NCI-H1417 treated with DMSO at 0.1 percent for 48 hours (cell line): ENCODE measurements at places on chromosomes 3 and 15.

GRCh38 chr3:52194485-52195290, 3.3 kb upstream of the ALAS1 start:
- no peak for DNase-seq

DNA sequence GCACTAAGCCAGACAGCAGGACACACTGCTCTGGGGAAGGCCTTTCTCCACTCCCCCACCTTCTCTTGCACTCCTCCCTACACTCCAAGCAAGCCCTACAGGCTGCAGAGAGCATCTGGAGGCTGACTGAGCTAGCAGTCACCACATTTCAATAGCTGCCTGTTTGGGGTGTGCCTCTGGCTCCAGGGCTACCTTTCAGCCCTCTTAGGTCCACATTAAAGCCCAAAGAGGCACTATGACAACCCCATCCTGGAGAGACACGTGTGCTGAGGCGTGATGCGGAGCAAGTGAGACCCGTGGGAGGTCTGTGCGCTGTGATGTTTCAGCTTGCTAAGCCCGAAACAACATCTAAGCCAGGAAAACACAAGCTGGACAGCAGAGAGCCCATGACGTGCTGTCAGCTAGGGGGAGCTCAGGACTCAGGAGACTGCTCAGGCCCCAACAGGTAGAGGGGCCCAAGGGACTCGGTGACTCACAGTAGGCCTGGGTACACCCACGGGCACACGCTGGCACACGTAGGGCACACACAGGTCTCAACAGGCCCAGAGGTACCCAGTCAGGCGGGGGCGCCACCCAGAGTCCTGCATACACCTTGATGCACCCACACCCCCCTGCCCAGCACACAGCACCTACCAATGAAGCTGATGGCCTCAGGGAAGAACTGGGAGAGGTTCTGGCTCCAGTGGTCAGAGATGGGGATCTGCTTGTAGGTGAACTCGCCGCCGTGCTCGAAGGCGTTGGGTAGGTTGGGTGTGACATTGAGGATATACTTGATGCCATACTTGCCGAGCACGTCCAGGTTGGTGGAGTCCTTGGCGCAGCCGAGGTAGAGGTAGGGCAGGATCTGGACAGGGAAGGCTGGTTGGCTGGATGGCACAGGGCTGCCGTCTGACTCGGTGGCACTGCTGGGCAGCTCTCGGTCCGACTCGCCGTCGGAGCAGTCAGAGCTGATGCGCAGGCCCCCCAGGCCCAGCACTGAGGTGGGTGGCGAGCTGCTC, 2.8 kb downstream of the DUSP7 start:
- DNase-seq, result no peak

DNA sequence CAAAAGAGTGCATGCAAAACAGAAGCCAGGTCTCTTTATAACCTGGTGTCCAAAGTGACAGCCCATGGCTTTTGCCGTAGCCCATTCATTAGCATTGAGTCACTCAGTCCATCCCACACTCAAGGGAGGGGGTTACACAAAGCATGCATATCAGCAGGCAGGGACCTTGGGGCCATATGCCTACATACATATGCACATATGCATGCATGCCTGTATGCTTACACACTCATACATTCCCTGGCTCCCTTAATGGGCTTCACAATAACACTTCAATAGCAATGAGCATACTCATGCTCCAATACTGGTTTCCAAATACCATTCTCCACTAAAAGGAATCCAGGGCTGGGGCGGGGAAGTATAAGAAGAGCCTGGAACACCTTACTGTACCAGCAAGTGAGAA, 22.0 kb downstream of the TRPM1 start:
- no peak for DNase-seq

GRCh38 chr3:62248734-62249483, 124.4 kb downstream of the FEZF2 start:
- no peak for DNase-seq

DNA sequence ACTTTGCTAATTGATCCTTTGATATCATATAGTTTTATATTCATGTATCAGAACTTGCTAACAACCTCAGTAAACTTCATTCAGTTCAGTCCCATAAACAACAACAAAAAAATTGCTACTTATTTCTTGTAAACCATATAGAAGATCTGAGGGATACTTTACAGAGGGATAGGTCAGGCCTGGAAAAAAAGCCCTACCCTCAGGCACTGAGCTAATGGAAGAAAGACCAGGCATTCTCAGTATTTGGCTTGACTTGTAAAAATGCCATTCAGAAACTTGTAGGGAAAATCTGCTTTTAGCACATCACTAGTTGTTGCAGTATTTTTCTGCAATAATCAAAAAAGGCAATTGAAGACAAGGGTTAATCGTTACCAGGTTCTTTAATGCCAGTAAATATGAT, 33.1 kb downstream of the ARMC8 start:
- no peak for DNase-seq

DNA sequence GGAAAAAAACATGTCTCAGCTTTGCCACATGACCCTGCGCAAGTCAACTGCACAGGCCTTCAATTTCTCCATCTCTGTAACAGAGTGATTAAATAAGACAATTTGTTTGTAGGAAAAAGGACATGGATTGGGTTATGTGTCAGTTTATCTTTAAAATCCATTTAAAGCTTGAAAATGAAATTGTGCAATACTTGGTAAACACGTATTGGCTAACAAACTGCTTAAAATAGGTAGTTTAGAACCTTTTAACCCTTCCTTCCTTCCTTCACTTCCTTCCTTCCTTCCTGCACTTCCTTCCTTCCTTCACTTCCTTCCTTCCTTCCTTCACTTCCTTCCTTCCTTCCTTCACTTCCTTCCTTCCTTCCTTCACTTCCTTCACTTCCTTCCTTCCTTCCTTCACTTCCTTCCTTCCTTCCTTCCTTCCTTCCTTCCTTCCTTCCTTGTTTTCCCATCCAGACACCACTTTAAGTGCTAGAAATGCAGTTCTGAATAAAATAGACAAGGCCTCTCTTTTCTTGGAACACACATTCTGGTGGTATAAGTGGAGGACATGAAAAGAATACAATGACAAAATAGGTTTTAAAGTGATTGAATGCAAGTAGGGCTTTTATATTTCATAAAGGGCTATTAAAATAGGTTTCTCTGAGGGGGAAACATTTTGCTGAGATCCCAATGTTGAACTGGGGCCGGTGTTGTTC, 130.2 kb upstream of the TP63 start:
- DNase-seq, result no peak

GRCh38 chr15:25797511-25797935, 65.6 kb downstream of the ATP10A start:
- no peak for DNase-seq

DNA sequence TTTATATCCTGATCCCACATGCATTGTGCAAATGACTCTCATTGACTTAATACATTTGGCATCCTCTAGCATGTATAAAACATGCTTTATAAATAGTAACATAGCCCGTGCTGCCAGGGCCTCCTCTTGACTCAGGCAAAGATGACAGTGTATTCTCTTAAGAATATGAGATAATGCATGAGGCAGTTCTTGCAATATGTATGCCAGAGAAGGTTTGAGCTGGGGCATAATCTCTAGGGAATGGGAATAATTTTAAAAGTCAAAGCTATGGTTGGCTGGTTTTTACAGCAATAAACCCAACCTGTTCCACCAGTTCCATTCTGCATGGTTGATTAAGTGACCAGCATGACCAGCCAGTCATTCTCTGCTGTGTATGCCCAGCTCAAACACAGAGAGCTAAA, 179.0 kb upstream of the PFN2 start:
- DNase-seq, result no peak

DNA sequence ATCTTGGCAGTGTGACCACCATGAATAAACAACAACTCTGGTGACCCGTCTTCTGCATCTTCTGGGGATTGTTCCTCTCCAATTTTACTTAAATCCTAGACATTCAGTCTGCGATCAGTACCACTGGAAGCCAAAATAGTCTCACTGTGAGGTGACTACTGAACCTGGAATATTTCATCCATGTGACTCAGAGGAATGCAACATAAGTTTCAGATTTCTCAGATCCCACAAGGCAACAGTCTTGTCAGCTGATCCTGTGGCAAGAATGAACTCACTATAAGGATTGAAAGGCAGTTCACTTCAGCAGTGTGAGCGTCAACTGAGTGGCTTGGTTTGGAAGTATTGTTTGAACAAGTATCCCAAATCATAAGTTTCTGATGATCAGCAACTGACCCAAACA, 13.2 kb downstream of the NSUN3 start:
- no peak for DNase-seq

- no peak for DNase-seq
Measured at GRCh38 chr3:57036952-57037351, 23.5 kb upstream of the SPATA12 start.

DNA sequence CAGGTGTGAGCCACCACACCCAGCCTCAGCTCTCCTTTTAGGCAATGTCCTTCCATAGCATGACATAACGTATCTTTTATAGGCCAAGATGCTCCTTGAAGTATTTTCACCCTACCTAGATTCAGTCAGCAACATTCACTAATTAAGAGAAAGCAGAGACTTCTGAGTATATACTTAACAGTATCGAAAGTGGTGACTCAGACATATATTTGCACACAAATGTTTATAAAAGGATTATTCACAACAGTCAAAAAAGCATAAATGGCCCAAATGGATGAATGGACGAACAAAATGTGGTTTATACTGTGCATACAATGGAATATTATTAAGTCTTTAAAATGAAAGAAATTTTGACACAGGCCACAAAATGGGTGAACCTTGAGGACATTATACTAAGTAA, 108.6 kb downstream of the ZNF385D start:
- no peak for DNase-seq

DNA sequence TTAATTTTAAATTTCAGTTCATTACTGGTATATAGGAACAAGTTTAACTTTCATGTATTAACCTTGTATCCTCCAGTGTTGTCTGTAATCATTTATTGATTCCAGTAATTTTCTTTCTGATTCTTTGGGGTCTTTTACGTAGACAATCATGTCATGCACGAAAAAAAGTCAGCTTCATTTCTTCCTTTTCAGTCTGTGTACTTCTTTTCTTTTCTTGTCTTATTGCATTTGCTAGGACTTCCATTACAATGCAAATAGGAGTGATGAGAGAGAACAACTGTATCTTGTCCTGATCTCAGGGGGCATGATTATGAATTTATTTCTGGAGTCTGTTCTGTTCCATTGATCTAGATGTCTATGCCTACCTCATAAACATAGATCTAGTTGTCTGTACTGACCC, 56.5 kb downstream of the STT3B start:
- DNase-seq, result no peak

DNA sequence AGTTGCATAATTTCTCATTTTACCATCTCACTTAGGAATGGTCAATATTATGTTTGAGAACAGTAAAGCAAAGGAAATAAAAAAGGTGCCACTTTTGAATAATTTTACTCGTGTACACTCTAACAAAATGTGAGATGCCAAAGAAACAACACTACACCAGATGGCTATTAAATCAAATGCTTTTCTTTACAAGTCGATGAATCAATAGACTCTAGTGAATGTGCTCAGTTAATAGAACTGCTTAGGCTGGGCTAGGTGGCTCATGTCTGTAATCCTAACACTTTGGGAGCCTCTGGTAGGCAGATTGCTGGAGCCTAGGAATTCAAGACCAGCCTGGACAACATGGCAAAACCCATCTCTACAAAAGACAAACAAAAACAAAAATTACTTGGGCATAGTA, 87.9 kb downstream of the ZNF609 start:
- DNase-seq, result no peak

DNA sequence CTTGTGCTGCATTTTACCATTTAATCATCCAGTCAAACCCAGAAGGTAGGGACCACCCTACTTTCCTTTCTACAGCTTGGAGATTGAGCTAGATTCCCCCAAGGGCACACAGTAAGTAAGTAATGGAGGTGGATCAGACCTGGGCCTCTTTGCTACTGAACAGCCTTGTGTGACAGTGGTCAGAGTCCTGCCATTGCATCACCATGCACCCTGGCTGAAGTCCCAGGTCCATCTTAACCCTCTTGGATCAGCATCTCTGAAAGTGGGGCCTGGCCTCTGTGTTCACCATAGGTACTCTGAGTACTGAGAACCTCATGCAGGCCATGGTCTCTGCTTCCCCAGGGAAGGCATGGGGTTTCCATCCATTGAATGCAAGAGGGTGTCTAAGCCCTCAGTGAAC, 34.5 kb upstream of the ATP10A start:
- no peak for DNase-seq

DNA sequence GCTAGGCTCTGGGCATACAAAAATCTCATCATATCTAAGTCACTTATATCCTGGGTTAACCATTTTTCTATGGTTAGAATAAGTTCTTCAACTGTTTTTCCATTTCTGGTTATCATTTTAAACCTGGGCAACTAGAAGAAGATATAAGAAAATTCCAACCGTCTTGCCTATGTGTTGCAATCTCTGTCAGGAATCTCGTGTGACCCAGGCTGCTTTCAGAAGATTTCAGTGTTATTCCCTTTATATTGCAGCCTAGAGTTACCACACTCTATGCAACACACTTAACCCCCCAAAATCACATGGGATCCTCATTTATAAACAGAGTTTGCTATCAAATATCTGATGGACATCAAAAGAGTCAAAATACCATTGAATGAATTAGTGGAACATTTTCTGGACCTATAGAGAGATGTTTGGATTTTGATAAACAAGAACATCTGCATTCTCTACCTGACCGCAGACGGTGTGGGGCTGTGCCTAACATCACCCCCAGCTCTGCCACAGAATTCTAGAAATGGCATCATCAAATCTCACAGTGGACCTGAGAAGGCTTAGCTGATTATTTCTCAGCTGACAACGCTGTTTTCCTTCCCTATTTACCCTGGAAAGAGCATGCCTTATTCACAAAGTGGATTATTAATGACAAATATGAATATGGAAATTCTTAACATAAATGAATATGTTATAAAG, 515.7 kb downstream of the NTRK3 start:
- no peak for DNase-seq

- DNase-seq, result no peak
Measured at GRCh38 chr3:151391720-151392119, 7.2 kb upstream of the P2RY12 start.

GRCh38 chr3:21955406-21955805, 204.4 kb upstream of the ZNF385D start:
- DNase-seq, result no peak

- no peak for DNase-seq
Measured at GRCh38 chr3:28901018-28901417, 379.9 kb upstream of the RBMS3 start.

DNA sequence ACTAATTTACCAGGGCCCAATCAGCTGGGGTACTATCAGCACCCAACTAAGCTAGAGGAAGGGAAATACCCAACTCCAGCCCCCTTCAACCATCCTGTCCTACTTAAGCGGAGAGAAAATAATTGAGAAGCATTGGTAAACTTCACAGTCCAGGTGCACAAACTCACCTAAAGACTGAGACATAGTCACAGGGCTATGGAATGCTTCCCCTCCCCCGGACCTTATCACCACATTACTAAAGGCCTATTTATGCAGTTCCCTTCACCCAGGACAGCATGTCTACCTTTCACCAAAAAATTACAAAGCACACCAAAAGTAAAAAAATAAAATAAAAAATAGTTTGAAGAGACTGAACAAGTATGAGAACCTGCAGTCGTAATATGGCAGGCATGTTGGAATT, 47.9 kb downstream of the HOMER2 start:
- DNase-seq, result no peak

DNA sequence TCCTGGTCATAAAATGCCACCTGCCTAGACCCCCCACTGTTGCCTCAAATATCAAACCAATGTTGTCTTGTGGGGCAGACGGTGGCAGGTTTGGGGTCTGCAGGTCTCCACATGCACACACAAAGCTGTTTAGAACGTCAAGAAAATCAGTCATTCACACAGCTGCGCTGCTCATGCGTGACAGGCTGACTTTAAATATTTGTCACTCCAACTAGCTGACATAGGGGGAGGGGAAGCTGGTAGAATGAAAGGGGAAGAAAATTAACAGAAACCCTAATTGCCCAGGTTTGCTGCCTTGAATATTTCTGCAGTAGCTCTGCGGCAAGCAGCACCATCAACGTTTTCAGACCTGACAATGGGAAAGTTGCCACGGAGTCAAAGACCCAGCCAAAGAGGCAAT, 201.8 kb downstream of the ABHD5 start:
- DNase-seq, result peak; percentile 34
